Aortic smooth muscle cell (primary cell): ENCODE measurements at places on chromosomes 16 and 17. TPM values are rescaled to one million over a fixed set of nuclear protein-coding genes. Genes with fewer than 3 reads are reported as not detected.

NPIPB13 gene
- total RNA-seq, result 0.26 and 0.93 TPM in 2 replicates

KLHL36 gene
- 56.7 and 58.0 TPM in 2 replicates for total RNA-seq

CCL4 gene
- total RNA-seq, result not detected in 2 replicates

CD300H gene
- total RNA-seq, result not detected in 2 replicates

IL17C gene
- not detected in 2 replicates for total RNA-seq

MT2A gene
- 56.0 and 84.2 TPM in 2 replicates for total RNA-seq

SMIM5 gene
- total RNA-seq, result 0.12 TPM in 1 of 2 replicates, not detected in the other

ZG16 gene
- total RNA-seq, result not detected in 2 replicates

RDM1 gene
- total RNA-seq, result 0.92 and 0.99 TPM in 2 replicates

PIK3R6 gene
- not detected in 2 replicates for total RNA-seq

SLC38A8 gene
- not detected in 2 replicates for total RNA-seq

SECTM1 gene
- 4.4 and 5.5 TPM in 2 replicates for total RNA-seq

CD79B gene
- 2.1 and 2.9 TPM in 2 replicates for total RNA-seq

ST6GALNAC1 gene
- not detected in 2 replicates for total RNA-seq

KRTAP3-1 gene
- not detected in 2 replicates for total RNA-seq

THRA gene
- total RNA-seq, result 21.1 and 28.8 TPM in 2 replicates

KRTAP2-3 gene
- total RNA-seq, result not detected in 2 replicates

HOXB8 gene
- total RNA-seq, result not detected in 2 replicates

CAPNS2 gene
- total RNA-seq, result 0.26 and 1.1 TPM in 2 replicates

TRIM72 gene
- total RNA-seq, result not detected in 2 replicates

CHST4 gene
- total RNA-seq, result not detected in 2 replicates

NPIPA8 gene
- total RNA-seq, result 0.40 TPM in 1 of 2 replicates, not detected in the other

CEP131 gene
- total RNA-seq, result 7.9 and 13.2 TPM in 2 replicates

DNAH9 gene
- not detected in 2 replicates for total RNA-seq

GPR139 gene
- not detected in 2 replicates for total RNA-seq

EFNB3 gene
- total RNA-seq, result under 0.01 and 0.12 TPM in 2 replicates

TMC5 gene
- 0.12 and 0.79 TPM in 2 replicates for total RNA-seq
